ENCODE measurements at places on chromosomes 7 and 10.

DNA sequence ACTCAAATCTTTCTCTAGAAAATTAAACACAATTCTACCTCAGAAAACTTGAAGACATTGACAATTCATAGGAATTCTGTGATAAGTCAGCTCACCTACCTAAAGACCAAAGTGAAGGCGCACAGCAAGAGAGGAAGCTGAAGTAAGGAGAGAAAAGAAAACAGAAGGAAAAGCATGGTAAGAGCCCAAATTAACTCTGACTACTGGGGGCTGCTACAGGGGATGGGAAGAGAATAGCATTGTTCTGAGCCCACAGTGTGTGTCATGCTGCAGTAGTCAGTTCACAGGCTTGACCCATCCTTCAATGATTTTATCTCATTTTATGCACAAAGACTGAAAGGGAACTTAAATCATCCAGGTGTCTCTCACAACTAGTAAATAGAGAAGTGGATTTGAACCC lies 111.3 kb downstream of the PTEN start:
- DNase-seq, result no peak

GRCh38 chr10:44292390-44293002 lies 92.4 kb downstream of the CXCL12 start:
- no peak for DNase-seq

GRCh38 chr7:54773472-54774399 lies 14.7 kb upstream of the SEC61G start:
- peak; percentile 62 for DNase-seq

GRCh38 chr10:91759581-91759986 lies 38.6 kb upstream of the TNKS2 start:
- DNase-seq, result no peak

- no peak for DNase-seq
Measured at GRCh38 chr10:90560331-90560730, 297.5 kb downstream of the HTR7 start.

DNA sequence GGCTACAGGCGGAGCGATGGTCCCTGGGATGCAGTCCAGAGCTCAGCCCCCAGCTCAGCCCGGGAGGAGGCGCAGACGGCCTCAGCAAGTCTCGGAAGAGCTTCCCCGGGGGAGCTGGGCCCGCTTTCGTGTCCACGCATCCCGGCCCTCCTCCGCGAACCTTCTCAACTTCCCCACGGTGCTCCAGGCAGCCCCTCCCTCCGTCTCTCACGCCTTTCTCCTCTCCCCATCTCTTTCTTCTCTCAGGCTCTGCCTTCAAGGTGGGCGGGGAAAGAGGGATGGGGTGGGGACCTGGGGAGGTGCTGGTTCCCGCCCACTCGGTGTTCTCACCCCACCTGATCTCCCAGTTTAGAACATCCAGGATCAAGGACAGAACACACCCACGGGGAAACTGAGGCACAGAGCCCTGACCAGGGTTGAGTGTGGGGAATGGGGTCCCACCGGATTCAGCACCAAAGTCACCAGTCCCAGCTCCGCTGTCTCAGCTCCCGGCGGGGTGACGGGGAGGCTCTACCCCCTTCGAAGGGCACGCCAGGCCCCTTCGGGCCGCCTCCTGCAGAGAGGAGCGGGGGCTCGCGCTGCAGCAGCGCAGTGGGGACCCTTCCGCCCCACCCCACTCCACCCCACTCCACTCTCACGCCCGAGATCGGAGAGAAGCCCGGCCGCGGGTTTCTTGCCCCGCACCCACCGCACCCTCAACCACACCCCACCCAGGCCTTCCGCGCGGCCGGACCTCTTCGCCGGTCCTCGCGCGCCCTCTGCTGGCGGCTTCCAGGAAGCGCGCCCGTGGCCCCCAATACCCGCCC lies 18.2 kb downstream of the POLL start:
- peak; percentile 85 for DNase-seq

- DNase-seq, result no peak
Measured at GRCh38 chr10:78717200-78717599, 351.6 kb upstream of the ZMIZ1 start.

- DNase-seq, result no peak
Measured at GRCh38 chr10:81095238-81095637, 557.5 kb downstream of the SH2D4B start.

GRCh38 chr10:110643035-110643652 lies 992 bp upstream of the RBM20 start:
- DNase-seq, result no peak

- peak; percentile 41 for DNase-seq
Measured at GRCh38 chr7:45978010-45978681, 57.1 kb upstream of the IGFBP3 start.

GRCh38 chr10:7168414-7168813 lies 242.4 kb downstream of the SFMBT2 start:
- no peak for DNase-seq

DNA sequence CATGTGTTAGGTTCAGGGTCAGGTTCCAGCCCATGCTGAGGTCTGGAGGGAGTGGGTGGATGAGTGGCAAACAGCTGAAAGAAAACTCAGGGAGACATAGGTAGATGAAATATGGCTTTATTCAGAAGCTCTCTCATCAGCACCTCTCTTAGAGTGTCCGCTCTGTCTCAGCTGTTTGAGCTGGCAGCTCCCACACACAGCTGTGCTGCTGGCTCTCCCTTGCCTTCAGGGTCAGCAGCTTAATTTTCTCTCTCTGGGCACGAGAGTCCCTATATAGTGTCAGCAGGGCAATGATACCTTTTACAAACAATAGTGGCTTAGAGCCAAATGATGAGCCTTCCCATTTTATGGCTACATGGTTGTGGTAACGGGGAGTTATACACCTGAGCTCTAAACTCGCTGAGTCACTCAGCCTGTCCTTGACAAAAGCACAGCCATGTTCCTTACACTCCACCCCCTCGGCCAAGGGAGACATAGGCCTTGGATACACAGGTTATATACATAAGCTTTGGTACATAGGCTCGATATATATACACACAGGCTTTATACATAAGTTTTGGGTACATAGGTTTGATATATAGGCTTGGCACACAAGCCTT lies 10.4 kb downstream of the RNF133 start:
- no peak for DNase-seq

DNA sequence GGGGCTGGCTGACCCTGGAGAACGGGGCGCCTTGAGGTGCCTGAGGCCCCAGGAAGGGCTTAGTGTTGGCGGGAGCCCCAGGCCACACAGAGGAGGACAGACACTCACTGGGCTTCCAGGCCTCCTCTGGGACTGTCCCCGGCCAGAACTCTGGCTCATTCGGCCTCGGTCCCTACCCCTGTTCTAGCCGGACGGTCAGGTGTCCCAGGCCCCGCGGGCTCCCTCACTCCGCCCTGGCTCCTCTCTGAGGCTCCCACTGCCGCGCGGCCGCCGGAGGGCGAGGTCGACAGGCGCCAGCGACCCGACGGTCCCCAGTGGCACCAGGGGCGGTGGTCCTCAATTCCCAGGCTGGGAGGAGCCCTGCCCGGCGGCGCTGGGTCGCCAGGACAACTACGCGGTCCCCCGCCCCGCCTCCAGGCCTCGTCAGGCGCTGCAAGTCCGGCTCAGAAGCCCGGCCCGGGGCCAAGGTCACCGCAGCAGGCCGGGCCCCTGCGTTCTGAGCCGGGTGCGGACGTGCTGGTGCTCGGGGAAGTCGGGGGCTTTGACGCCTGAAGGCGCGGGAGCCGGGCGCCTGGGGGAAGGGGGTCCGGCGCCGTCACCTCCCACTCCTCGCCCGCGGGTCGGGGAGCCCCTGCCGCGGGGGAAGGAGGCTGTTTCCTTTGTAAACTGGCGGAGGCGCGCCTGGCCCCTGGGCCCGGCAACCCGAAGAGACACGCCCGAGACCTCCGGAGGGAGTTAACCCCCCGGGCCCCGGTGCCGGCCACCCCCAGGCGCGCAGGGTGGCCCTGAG lies 1.1 kb upstream of the PWWP2B start:
- DNase-seq, result no peak

DNA sequence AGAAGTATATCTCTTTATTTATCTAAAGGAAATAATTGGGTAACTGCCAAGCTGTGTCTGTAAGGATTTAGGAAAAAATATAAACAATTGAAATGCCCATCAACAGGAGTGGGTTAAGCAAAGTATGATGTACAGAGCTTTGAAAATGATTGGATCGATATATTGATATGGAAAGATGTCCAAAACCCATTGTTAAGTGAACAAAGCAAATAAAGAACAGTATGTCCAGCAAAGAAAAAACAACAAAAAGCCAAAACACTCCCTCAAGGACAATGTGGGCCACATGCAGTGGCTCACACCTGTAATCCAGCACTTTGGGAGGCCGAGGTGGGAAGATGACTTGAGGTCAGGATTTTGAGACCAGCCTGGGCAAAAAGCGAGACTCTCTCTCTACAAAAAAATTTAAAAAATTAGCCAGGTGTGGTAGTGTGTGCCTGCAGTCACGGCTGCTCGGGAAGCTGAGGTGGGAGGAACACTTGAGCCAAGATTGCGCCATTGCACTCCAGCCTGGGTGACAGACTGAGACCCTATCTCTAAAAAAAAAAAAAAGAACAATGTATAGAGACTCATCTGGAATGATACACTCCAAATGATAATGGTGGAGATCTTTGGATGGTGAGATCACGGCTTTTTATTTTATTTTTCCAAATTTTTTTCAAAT lies 37.9 kb downstream of the XRCC2 start:
- no peak for DNase-seq

GRCh38 chr10:86068231-86069054 lies 298.2 kb downstream of the GRID1 start:
- no peak for DNase-seq

GRCh38 chr7:132095111-132095765 lies 481.0 kb downstream of the PLXNA4 start:
- no peak for DNase-seq

DNA sequence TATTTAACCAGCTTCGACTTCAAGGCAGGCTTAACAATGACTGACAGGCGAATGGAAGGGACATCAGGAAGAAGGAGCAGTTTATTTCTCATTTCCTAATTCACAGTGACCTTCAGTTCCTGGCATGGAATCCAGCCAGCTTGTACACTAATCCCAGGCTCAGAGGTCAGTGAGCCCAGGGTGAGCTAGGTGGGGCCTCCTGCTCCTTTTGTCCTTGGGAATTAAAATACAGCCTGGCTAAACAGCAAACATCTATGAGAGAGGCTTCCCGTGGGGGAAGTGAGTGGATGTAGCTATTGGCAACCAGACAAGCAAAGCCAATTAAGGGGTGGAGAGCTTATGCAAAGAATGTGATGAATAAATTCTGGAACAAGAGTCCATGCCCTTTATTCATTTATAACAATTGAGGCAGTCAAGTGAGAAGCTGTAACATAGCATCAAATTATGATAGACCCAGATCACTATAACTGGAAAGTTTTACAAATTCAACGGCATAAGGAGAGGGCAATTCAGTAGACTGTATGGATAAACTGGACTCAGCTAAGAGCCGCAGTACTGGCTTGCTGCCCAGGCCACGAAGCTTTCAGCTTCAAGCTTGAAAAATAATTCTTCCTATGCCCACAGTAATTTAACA lies 57.1 kb downstream of the STK17A start:
- no peak for DNase-seq

- no peak for DNase-seq
Measured at GRCh38 chr7:117616694-117617093, 136.9 kb downstream of the CFTR start.

- no peak for DNase-seq
Measured at GRCh38 chr10:86962136-86962980, 4.0 kb downstream of the SNCG start.

- DNase-seq, result no peak
Measured at GRCh38 chr7:143042790-143043271, 9.3 kb upstream of the OR6V1 start.

DNA sequence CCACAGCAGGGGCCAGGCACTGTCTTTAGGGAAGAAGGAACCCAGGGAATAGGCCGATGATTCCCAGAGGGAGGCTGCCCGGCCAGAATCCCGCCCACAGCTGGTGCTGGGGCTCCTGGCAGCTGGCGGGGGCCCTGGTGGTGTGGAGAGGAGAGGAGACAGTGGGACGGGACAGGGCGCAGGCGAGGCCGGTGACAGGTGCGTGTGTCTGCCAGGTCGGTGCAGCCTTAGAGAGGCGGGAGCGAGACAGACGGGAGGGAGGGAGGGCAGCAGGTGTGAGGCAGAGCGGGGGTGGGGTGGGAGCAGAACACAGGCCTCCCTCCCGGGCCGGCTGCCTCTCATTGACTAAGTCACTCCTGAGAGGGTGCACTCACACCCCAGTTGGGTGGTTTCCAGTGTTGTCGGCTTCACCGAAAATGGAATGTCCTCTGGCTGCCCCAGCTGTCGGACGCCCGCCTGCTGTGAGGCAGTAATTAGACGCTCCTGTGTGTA lies 55.2 kb downstream of the ELFN1 start:
- no peak for DNase-seq

- DNase-seq, result no peak
Measured at GRCh38 chr10:71263376-71263775, 51.0 kb downstream of the UNC5B start.

DNA sequence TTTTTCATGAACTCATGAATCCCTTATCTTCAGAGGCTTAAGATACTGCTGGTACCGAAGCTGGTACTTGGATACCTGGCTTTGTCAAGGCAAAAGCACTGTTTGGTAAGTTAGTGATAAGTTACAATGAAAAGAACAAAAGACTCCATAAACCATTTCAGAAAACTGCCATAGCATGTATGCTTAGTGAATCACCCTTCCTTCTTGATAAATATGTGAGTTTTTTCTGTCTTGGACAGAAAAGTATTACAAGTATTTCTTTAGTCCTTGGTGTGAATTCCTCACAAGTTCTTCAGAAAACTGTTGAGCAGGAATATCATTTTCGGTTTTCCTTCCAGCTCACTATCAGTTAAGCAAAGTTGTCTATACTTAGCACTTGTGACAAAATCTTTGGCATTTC lies 25.6 kb downstream of the PUS7 start:
- no peak for DNase-seq

- DNase-seq, result no peak
Measured at GRCh38 chr10:67259319-67259929, 333.6 kb downstream of the LRRTM3 start.

DNA sequence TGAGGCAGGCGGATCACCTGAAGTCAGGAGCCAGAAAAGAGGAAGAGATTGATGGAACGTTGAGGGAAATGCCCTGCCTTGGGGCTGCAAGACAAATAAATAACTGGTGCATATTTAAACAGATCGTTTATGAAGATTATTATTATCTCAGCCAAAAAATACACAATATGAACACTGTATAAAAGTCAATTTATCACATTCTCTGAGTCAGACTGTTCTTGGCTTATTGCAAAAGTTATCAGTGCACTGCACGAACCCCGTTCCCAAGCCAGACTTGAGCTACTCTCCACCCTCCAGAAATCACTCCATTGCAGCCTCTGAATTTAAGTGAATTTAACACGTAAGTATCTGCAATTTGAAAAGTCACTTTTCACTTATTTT lies 1.6 kb downstream of the DNMBP start:
- no peak for DNase-seq

DNA sequence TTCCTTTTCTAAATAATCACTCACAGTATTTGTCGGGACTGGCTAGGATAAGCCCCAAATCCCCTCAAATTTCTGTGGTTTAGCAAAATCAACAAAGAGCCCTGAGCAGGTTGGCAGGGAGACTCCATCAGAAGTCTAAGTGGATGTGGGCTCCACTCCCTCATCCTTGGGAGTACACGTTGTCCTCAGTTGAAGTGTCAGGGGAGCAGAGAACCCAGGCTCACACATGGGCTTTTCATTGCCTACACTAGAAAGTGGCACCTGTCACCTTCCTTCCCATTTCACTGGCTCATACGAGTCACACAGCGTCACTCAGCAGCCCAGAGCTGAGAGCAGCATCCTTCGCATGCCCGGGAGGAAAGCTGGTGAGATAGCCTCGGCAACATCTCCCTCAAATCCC lies 421.3 kb upstream of the FZD8 start:
- DNase-seq, result no peak
